ENCODE measurements at places on chromosomes 11 and 22. TPM values are rescaled to one million over a fixed set of nuclear protein-coding genes. Genes with fewer than 3 reads are reported as not detected.

DNA sequence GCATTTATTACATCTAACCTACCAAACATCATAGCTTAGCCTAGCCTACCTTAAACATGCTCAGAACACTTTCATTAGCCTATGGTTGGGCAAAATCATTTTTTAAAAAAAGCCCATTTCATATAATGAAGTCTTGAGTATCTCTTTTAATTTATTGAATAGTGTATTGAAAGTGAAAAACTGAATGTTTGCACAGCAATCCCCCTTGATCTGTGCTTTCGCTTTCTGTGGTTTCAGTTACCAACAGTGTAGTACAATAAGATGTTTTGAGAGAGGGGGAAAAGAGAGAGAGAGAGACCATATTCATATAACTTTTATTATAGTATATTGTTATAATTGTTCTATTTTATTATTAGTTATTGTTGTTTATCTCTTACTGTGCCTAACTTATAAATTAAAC is 8.4 kb upstream of the MAP6 start:
- H3K36me3 ChIP-seq = no peaks in the 10 kb centered on the region
- H3K27me3 ChIP-seq = no peaks in the 10 kb centered on the region
- H3K4me1 ChIP-seq = no peaks in the 10 kb centered on the region
- H3K27ac ChIP-seq = no peak overlapping the region
- no peak overlapping the region for H3K4me3 ChIP-seq

DNA sequence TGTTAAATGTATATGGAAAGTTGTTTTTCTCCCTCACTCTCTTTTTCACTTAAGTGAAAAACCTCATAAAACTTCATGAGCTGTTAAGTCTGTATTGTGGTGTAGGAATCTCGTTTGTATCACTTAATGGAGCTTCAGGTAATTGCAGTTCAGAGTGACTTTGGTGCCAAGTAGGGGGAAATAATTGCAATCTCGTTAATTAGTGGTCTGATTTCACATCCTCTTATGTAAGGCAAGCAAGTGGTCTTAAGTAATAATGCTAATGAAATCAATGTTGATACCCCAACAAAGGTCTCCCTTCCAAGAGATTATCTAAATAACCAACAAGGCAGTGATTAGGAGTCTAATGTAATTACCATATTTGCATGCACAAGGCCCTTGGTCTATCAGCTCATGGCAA is 174.2 kb upstream of the SORL1-AS1 start:
- H3K27ac ChIP-seq = no peak overlapping the region
- H3K4me3 ChIP-seq = no peak overlapping the region
- H3K4me1 ChIP-seq = no peaks in the 10 kb centered on the region

DNA sequence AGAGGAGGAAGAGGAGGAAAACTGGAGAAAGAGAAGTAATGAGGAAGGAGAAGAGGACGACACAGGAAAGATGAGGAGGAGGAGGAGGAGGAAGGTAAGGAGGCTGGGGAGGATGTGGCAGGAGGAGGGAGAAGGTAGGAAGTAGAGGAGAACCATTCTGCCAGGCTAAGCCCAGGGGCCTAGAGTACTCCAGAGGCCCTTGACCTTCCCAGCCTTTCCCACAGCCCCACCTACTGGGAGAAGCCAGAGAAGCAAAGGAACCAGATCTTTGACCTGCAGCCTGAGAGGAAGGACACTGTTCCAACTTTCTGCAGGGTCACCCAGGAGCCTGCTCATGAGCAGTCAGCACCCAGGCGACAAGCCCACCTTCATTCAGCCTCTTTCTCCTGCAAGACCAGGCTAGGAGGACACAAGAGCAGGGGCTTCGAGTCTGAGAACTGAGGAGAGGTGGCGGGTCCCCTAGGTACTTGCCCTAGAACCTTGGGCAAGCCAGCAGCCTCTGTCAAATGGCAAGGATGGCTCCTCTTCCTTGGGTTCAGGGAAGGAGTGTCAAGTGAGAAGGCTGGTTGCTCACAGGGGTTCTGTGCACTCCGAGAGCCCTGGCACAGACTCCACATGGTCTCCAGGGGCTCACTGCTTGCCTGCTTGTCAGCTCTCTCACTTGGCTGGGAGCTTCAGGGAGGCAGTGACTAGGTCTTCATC is 27.9 kb upstream of the OAF start:
- peak; percentile 13 for DNase-seq
- H3K36me3 ChIP-seq = no peaks in the 10 kb centered on the region
- no peak overlapping the region for H3K4me3 ChIP-seq

OR2AG1 gene
- not detected for total RNA-seq

- peak overlapping the region; percentile 74 for H3K27ac ChIP-seq
- H3K36me3 ChIP-seq = peaks cover 14% of the 10 kb centered on the region
- peak overlapping the region; percentile 74 for H3K4me3 ChIP-seq
These were observed 1.7 kb downstream of the QSER1 start for GRCh38 chr11:32894149-32894827.

FAM111A gene
- 70.0 TPM for total RNA-seq

Measured in SJSA1 (cell line).